ENCODE measurements at places on chromosomes 16 and 17.
A peak's percentile ranks its signal among the peaks of the same experiment; 100 is the strongest.

- DNase-seq = no peak
Observed at GRCh38 chr16:70701036-70701435, 15.2 kb upstream of the MTSS2 start.

- no peak for DNase-seq
Observed at GRCh38 chr16:48635199-48635718, 25.3 kb upstream of the N4BP1 start.

DNA sequence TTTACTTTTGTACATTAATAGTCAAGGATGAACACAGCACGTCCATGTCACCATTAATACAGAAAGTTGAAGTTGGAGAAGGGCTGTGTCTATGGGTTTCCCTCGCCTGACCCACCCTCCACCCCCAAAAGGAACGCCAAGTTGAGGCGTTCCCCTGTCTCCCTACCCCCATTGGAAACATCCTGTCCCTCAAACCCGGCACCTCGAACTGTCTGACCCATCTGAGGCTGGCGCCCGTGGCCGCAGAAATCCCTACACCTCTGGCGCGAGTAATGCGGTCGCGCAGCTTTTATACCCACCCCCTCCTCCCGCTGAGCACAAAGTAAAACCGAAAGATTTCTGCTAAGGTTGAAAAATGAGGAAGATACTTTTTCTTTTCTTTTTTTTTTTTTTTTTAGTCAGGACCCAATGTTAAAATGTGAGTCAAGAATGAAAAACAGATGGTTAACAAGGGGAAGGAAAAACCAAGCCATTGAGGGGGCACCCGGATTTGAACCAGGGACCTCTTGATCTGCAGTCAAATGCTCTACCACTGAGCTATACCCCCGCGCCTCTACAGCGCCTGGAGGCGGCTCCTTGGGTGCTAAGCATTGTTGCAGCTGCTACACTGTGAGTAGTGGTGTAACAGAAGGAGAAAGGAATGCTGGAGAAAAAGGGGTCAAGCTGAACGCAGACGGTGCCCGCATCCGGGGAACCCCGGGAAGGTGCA, 887 bp upstream of the LASP1 start:
- peak; percentile 39 for DNase-seq

DNA sequence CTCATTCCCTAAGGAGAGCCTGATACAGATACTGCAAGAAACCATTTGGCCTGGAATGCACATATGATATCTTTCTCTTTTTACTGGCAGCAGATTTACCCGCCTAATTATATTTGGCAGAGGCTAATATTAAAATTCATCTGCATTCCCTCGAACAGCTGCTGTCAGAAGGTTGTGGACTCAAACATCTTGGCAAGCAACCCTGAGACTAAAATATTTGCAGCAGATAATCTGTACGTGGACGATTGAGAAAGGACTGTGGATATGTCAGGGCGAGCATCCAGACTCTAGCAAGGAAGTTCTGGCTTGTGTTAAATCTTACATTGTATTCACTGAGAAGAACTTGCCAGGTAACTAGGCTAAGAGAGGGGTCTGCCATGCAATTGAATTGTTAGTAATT, 65.2 kb downstream of the SNX20 start:
- no peak for DNase-seq

DNA sequence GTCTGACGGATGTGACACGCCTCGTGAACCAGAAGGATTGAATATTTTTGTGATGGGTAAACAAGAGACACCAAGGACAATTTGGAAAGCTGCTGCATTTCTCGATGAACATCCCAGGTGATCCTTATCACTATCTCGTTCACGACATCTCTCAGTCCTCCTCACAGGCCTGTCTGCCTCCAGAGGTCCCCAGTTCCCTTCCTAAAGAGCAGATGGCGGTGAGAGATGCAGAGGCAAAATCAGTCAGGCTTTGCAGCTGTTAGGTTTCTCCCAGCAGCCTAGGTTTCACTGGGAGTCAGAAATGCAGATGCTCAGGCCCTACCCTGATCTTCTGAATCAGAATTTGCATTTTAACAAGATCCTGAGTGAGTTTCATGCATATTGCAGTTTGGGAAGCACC, 23.6 kb downstream of the SCPEP1 start:
- DNase-seq = no peak

DNA sequence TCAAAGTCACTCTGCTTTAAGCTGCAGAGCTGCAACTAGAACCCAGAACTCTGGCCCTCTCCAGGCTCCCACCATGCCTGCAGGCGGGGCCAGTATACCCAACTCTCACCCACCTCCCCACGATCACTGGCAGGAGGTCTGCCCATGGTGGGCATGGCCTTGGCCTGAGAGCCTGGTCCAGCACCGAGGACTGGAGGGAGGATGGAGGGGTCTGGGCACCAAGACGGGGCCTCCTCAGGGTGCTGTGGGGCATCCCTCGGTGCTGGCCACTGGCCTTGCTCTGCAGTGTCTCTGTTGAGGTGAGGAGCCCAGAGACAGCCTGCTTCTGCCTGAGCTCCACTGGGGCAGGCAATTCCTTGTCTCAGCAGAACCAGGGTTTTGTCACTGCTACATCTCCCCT, 1.5 kb upstream of the KRT16 start:
- no peak for DNase-seq

GRCh38 chr17:45432405-45433158, at the start of gene ARHGAP27:
TSS of gene ARHGAP27 (minus strand) at chr17:45432870. CDS start at chr17:45430279, 2,591 bp downstream.
- DNase-seq = no peak

DNA sequence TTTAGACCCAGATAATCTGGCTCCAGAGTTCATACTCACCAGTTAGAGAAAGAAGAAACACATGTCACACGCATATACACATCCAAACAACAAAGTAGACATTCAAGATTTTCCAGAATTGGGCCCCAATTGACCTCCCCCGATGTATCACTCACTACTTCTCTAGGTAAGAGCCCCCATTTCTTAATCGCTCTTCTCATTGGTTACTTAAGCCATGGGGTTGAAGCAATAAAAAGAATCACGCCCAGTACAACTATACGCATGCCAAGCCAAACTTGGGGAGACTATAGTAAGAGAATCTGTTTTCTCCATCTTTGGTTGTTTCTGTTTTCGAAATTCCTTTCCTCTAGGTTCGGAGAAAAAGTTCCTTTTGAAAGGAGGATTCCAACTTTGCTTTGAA, 565 bp downstream of the DDX52 start:
- DNase-seq = no peak

- no peak for DNase-seq
Observed at GRCh38 chr17:82300707-82301270, 16.6 kb downstream of the CD7 start.

DNA sequence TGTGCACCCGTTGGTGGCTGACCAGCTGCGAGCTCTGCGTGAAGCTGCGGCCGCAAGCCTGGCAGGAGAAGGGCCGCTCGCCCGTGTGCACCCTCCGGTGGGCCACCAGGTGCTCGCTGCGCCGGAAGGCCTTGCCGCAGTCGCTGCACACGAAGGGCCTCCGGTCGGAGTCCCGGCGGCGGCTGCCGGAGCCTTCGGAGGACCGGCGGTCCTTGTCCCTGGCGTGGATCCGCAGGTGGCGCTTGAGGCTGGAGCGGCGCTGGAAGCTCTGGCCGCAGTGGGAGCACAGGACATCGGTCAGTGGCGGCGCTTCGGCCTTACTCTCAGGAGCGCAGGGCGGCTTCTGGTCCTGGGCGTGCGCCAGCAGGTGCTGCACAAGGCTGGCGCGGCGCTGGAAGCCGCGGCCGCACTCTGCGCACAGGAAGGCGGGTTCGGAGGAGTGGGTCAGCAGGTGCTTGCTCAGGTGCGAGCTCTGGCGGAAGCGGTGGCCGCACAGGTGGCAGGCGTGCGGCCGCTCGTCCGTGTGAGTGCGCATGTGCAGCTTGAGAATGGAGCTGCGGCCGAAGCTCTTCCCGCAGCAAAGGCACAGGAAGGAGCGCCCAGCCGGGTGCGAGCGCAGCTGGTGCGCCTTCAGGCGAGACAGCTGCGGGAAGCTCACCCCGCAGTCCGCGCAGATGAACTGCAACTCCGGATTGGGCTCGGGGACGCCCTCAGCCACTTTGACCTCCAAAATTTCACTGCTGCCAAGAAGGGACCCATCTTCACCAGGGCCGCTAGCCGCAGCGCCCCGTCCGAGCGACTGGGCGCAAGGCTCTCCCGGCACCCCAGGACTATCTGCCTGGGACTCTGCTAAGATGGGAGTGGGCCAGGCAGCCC, 9.1 kb downstream of the ZSCAN10 start:
- peak; percentile 39 for DNase-seq
